ENCODE measurements at places on chromosomes 12 and 14.

- ATAC-seq = peak; percentile 62
Observed at GRCh38 chr14:68248481-68249255, 429.1 kb downstream of the RAD51B start.

GRCh38 chr12:95553197-95553943 is 2.1 kb upstream of the USP44 start:
- ATAC-seq = no peak

- ATAC-seq = no peak
Observed at GRCh38 chr14:96631030-96631429, 128.8 kb downstream of the PAPOLA start.

GRCh38 chr14:59816941-59817340 is 53.6 kb downstream of the RTN1 start:
- no peak for ATAC-seq

- peak; percentile 37 for ATAC-seq
Observed at GRCh38 chr12:45050751-45051571, at the start of gene DBX2. DBX2 (minus strand) TSS chr12:45051099; CDS start chr12:45050927, 172 bp downstream.

- ATAC-seq = no peak
Observed at GRCh38 chr14:55436519-55436918, 3.9 kb downstream of the TBPL2 start.

DNA sequence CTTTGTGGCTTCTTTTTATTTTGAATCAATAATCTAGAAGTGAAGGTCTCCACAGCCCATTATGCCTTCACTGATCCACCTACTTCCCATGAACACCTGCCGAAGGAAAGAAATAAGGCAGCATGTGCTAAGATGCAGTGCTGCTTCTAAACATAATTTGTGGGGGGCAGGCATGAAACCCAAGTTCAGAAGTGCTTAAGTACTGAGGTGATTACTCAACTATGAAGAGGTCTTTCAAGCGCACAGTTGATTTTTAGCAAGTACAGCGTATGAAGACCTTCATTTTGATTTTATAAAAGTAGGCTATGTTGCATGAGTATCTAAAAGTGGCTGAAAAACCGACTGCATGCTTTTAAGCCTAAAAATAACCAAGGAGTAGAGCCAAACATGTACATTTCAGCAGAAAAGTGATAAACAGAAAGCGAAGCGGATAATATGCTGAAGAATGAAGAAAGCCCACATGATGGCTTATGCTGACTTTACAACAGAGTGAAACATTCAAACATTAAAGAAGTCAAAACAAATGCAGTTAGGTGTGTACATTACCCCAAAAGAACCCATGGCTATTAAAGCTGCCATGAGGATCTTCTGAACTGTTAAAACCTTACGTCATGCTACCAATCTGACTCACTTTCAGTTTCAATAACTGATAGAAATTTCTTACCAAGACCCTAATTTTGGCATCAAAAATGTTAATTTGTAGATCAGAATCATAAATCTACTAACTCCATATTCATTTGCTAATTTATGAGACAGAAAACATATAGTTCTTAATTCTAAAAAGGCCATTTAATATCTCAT is 29.3 kb downstream of the KICS2 start:
- ATAC-seq = no peak

DNA sequence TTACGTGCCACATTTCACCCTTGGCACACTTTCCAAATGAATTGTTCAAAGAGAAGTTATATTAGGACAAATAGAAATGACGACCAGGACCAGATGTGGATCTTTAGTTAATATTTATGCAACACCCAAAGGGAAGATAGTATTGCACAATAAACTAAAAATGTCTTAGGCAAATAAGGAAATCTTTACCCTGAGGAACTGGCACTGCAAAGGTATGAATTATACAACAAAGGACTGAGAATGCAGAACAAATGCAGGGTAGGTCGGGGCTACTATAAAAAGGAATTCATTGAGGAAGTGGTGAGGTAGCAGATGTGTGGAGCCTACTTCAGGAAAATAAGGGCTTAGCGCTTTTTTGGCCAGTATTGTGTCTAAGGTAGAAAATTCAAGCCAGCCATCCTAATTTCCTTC is 3.9 kb upstream of the TMTC2 start:
- no peak for ATAC-seq

GRCh38 chr12:53179687-53180219 is 769 bp upstream of the ZNF740 start:
- ATAC-seq = peak; percentile 33

DNA sequence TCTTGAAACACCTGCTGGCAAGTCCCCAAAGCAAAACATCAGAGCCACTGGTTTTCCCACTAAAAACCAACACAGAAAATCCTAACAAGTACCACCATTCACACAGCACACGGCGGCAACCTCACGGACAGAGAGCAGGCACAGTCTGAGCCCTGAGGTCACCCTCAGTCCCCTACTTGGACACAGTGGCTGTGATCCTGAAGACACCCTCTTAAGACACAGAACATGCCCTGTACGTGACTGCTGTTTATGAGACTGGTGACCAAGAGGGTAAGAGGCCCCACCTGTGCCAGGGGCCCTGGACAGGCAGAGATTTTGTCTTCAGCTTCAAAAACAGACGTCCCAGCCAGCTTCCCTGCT is 29.6 kb downstream of the HIP1R start:
- ATAC-seq = no peak

DNA sequence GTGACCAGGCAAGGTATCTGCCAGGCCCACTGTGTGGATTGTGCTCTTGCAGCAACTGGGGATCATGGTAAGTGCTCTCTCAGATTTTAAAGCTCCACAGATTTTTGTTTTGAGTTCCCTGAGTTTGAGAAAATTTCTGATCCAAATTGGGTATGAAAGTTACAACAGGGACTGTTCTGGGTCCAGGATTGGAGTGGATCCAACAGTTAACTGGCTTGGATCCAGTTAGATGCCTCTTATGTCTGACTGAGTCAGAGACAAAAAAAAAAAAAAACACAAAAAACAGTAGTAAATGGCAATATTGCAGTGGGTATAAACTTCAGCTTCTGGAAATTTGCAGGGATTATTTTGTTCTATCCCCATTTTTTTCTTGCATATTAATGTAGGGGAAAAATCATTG is 598.8 kb downstream of the C12orf50 start:
- no peak for ATAC-seq

- ATAC-seq = no peak
Observed at GRCh38 chr14:23514644-23514957, 37.0 kb downstream of the ZFHX2 start.

GRCh38 chr12:98127854-98128253 is 387.5 kb upstream of the TMPO start:
- no peak for ATAC-seq

DNA sequence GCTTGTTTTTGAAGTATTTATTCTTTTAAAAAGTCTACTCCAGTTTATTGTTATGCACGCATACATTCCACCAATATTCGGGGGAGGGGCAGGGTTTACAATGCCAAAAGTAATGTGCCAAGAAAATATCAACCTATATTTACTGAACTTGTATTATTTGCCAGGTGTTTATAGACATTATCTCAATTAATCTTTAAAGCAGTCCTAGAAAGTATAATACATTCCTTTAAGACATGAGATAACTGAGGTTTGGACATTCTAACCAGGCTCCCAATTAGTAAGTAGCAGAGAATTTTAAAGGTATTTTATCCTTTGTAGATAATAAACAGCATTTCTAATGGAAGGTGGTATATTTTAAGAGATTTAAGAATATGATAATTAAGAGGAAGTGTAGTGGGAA is 124.5 kb upstream of the LRIG3 start:
- no peak for ATAC-seq

DNA sequence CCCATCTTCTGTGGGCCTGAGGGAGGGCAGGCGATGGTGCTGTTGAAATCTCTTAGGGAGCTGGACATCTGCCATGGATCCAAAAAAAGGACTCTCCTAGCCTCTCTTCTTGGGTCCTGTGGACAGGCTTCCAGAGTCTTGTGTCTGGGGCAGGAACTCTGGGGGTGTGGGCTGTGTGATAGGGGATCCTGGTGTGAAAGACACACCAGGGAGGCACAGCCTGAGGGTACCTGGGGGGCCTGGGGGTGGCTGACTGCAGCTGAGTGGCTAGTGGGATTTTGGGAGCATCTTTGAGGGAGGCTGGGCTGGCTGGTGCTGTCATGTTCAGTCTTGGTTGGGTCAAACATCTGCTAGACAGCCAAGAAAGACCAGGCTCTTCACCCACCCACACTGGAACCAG is 1.8 kb upstream of the KRT83 start:
- ATAC-seq = no peak

DNA sequence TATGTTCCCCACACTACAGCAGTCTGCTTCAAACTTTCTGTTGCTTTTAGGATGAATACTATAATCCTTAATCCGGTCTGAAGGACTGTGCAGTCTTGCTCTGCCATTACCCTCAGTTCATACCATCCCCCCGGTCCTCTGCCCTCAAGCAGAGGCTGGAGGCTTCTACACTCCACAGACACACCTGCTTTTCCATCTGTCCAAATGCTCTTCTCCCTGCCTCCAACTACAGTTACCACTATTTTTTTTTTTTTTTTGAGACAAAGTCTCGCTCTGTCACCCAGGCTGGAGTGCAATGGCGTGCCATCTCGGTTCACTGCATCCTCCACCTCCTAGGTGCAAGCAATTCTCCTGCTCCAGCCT is 19.3 kb upstream of the KCNH3 start:
- ATAC-seq = no peak

DNA sequence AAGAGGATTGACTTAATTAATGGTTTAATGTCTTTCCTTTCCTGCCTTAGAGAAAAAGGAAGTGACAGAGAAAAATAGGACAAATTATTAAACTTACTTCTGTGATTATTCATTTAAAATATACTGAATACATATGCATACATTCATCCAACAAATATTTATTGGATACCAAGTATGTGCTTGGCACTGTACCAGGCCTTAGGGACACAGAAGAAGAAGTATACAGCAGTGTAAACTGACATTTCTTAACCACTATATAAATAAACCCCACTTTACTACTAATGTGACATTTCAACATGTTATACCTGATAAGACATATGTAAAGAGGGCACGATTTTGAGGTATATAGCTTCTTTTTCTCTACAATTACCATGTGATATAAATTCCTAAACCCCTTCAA is 53.6 kb downstream of the ERO1A start:
- ATAC-seq = no peak

DNA sequence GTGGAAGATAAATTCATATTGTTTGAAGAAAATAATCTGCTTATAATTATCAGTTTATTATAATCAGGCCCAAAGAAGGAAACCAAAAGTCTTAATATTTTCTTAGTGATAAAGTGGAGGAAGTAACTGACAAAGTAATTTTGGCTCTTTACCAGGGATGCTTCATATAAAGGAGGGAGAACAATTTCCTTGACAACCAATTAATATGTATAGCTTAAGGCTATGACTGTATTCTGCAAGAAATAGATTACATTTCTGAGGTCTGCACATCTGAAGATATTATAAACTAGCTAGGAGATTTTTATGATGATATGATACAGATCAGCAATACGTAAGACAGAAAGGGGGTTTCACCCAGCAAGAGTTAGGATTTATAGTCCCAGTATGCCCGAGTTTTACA is 90.8 kb downstream of the BICD1 start:
- peak; percentile 73 for ATAC-seq

GRCh38 chr14:58283730-58284129 is 14.6 kb upstream of the ARID4A start:
- ATAC-seq = no peak

GRCh38 chr12:54032086-54032619 is 697 bp upstream of the HOXC5 start:
- no peak for ATAC-seq

GRCh38 chr12:19855851-19856250 is 416.6 kb downstream of the AEBP2 start:
- ATAC-seq = no peak

- ATAC-seq = peak; percentile 61
Observed at GRCh38 chr12:1360441-1361210, 233.8 kb downstream of the FBXL14 start.

DNA sequence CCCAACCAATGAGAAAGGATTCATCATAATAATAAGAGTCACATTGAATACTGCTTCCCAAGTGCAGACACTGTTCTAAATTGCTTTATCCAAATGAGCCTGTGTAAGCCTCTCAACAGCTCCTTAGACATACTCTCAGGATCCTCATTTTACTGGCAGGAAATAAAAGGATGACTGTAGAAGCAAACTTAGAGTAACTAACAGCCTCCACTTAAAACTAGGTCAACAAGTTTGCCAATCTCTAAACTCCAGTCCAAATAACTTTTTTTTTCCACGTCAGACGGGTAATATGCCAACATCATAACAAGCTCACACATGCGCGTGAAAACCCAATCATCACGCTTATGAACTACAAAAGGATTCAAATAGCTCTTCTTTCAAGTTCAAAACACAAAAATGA is 15.3 kb upstream of the DPF3 start:
- no peak for ATAC-seq

DNA sequence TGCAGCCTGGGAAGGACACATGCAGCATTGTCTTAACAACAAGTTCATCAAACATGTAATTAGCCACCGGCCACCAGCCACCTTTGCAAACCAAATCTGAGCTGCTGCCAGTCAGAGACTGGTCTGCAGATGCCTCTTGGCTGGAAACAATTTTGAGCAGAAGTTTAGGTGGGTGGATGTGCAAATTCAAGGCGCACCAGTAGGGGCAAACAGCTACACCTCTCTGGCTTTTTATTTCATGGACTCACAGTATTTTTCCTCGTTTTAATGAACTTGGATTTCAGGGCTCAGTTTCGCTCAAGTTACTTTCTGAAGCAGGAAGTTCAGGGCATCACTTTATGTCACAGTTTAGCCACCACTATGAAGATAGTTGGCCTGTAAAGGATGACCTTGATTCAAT is 94.3 kb downstream of the OTX2 start:
- ATAC-seq = no peak

DNA sequence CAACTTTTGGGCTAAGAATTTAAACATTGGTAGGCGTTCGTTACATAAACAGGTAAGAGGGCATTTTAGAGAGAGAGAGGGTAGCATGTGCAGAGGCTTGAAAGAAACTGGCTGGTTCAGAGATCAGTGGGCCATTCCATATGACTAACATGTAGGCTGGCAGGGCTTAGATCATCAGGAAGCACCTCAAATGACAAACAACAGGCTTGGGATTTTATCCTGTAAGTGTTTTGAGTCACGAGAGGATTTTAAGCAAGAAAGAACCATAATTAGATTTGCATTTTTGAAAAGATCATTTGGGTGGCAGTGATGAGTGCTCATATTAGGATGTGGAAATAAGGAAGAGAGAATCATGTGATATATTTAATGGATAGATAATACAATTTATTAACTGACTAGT is 8.7 kb upstream of the PLEKHA5 start:
- ATAC-seq = peak; percentile 72

GRCh38 chr14:46717211-46717610 is 65.6 kb upstream of the RPL10L start:
- ATAC-seq = no peak

GRCh38 chr14:50343434-50343833 is 31.3 kb downstream of the DMAC2L start:
- ATAC-seq = no peak

DNA sequence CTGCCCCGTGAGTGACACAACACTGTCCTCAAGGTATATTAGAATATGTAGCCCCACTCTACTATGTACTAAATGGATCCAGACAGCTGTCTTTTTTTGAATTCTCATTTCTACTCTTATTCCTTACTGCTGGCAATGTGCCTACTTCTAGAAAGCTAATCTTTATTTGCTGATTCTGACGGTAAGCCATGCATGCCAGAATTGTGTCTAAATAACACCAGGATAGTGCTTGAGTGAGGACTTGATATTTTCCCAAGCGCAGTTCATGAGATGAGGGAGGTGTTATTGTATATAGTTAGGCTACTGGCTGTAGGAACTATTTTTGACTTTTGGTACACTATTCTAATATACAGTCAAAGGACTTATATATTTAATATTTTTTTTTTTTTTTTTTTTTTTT is 316.2 kb upstream of the NAV3 start:
- no peak for ATAC-seq

- ATAC-seq = peak; percentile 43
Observed at GRCh38 chr14:45251912-45252311, 1.1 kb downstream of the MIS18BP1 start.
